ENCODE measurements at places on chromosomes 16 and 17.

GRCh38 chr16:19363740-19364139, 53.9 kb upstream of the TMC5 start:
- no peak for DNase-seq

DNA sequence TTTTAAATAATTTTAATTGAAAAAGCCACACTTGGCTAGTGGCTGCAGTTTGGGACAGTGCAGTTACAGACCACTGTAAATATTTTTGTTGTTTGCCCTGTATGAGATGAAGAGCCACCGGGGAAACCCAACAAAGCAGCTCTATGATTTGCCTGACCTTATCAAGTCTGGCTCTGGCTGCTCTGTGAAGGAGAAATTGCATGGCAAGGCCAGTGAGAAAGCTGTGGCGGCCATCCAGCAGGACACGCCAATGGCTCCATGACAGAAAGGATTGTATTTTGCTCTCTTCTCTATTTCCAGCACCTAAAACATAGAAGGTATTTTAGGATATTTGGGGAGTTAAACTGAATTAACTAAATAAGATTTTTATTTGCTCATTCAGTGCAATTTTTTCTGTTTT, 330.0 kb upstream of the DYNLRB2 start:
- DNase-seq = no peak

DNA sequence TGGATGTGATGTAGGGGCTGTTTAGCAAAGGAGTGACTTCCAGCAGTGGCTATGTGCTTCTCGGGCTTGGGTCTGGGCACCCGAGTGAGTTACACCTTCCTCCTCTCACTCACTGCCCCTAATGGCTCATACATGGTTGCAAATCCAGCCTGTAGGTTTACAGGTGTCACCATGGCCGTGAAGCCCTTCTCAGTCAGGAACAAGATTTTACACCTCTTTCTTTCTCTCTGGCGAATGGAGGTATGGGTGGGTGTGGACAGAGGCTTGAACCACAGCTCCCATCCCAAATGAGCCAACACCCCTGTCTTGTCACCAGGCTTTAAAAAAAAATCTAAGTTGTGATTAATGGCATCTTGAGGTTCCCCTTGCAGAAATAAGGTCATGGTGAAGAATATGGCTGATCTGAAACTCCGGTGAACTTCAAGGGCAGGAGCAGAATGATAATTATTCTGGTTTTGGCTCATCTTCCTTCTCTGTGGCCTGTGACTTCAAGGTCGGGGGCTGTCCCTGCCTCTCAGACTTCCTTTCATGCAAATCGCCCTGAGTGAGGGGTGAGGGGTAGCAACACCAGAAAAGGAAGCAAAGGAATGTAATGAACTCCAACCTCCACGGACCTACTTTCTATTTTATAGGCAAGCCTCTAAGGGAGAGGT, 331.2 kb downstream of the MAF start:
- no peak for DNase-seq

- DNase-seq = no peak
Measured at GRCh38 chr16:2520784-2521531, 787 bp downstream of the AMDHD2 start.

- DNase-seq = no peak
Measured at GRCh38 chr17:73319766-73320165, 8.0 kb upstream of the CDC42EP4 start.
